ENCODE measurements at places on chromosomes 6 and 20.
A peak's percentile ranks its signal among the peaks of the same experiment; 100 is the strongest.

- H3K4me3 ChIP-seq: no peak overlapping the region
- no peak overlapping the region for H3K27ac ChIP-seq
These were observed 8.0 kb downstream of the TP53RK start for GRCh38 chr20:46681032-46681854.

- H3K4me3 ChIP-seq: no peak overlapping the region
- DNase-seq: no peak
- peaks cover 36% of the 10 kb centered on the region for H3K4me1 ChIP-seq
- H3K27me3 ChIP-seq: peaks cover 3% of the 10 kb centered on the region
- H3K36me3 ChIP-seq: no peaks in the 10 kb centered on the region
These were observed 26.2 kb downstream of the CDYL start for GRCh38 chr6:4802312-4802935.

DNA sequence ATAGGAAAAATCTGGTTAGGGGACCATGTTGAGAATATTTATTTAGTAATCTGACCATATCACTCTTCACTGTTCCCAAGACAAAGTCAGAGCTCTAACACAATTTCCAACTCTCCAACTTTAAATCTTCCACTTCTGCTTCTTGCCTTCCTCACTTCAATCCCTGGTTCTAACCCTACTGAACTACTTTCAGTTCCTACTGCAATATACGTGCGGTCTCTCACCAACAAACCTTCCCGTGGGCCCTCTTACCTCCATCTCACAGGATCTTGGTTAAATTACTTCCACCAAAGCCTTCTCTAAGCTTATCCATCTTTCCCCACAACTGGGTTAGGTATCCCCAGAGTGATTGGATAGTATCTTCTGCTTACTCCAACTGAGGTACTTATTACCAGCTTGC lies 8.0 kb downstream of the EIF2S2 start:
- H3K4me1 ChIP-seq: peaks cover 70% of the 10 kb centered on the region
- peaks cover 65% of the 10 kb centered on the region for H3K36me3 ChIP-seq
- H3K27me3 ChIP-seq: no peaks in the 10 kb centered on the region
- no peak for DNase-seq

- H3K27ac ChIP-seq: no peak overlapping the region
- no peaks in the 10 kb centered on the region for H3K36me3 ChIP-seq
- no peak overlapping the region for H3K4me3 ChIP-seq
- H3K4me1 ChIP-seq: peaks cover 9% of the 10 kb centered on the region
- DNase-seq: no peak
These were observed 20.0 kb upstream of the TMEM14A start for GRCh38 chr6:52650941-52651340.

DNA sequence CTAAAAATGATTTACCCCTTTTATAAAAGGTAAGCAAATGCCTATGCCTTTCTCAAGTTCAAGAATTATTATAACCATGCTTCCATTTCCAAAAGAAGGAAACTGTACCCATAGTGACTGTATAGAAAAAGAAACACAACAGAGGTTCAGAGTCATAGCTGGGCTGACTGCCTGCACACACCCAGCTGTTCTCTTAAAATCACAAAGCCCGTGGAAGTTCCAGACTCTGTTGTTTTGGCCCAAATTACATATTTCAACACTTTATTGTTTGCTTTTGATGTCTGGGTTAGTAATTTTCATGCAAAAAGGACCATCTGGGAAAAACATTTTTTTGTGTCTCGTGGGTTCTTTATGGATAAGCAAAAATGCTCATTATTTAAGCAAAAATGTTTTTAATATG lies 99.2 kb downstream of the LCA5 start:
- no peaks in the 10 kb centered on the region for H3K27me3 ChIP-seq
- H3K27ac ChIP-seq: no peak overlapping the region
- H3K4me1 ChIP-seq: no peaks in the 10 kb centered on the region
- no peak for DNase-seq

DNA sequence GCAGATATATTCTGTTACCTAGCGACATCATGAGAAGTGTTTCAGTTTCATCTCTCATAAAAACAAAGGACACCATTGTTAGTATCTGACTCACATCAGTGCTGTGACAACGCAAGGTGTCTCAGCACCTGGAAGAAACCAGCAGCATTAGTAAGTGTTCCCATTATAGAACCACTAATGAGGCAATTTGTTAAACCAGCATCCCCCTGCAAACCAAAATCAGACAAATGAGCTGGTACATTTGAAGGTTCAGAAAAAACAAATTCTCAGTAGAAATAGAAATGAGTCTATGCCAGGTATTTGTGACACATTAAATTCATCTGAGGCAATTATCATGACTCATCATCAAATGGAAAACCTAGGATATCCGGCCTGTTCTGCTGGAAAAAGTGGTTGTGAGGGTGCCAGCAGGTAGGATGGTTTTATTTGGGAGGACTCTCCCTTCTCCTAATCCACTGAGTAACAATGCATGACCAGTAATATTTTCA lies 151.7 kb downstream of the TMEM200A start:
- H3K4me1 ChIP-seq: peaks cover 67% of the 10 kb centered on the region
- H3K36me3 ChIP-seq: peaks cover 41% of the 10 kb centered on the region
- H3K27ac ChIP-seq: peak overlapping the region; percentile 90
- no peaks in the 10 kb centered on the region for H3K27me3 ChIP-seq

DNA sequence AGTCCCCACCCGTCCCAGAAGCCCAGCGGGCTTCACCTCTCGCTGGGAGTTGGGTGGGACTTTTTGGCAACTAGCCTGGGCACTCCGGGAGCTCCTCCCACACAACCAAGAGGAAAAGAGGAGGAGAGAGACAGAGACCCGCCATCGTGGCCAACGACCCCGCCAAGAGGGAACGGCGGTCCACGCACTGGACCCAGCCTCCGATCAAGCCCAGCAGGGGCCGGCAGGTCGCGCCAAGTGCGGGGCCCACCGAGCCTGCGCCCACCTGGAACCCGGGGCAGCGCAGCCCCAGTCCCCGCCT lies 3.0 kb upstream of the TMEM14C start:
- H3K27me3 ChIP-seq: no peaks in the 10 kb centered on the region
- peaks cover 9% of the 10 kb centered on the region for H3K36me3 ChIP-seq
- H3K4me1 ChIP-seq: peaks cover 47% of the 10 kb centered on the region
- H3K4me3 ChIP-seq: peak overlapping the region; percentile 89
- no peak for DNase-seq

- DNase-seq: peak; percentile 15
- H3K36me3 ChIP-seq: peaks cover 43% of the 10 kb centered on the region
- H3K4me1 ChIP-seq: peaks cover 60% of the 10 kb centered on the region
- H3K27ac ChIP-seq: peak overlapping the region; percentile 94
- peaks cover 6% of the 10 kb centered on the region for H3K27me3 ChIP-seq
- peak overlapping the region; percentile 99 for H3K4me3 ChIP-seq
These were observed 1.4 kb downstream of the FYN start for GRCh38 chr6:111871725-111872400.

DNA sequence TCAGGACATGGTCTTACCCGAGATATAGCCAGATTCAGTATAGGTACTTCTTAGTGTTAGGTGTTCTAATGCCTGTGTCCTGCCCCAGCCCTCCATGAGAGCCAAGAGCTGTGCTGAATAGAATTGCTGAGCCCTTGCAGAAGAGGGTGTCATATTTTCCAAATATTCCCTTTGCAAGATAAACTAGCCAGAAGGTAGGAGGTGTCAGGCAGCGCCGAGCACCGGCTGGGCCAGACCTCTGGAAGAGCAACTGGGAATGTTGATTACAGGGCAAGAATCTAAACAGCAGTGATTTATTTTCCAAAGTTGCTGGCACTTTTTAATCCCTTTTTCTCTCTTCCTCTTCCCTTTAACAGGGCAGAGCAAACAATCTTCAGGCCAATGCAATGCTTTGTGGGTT lies 37.1 kb upstream of the EZR start:
- H3K27ac ChIP-seq: no peak overlapping the region
- H3K27me3 ChIP-seq: peaks cover 2% of the 10 kb centered on the region
- no peak overlapping the region for H3K4me3 ChIP-seq
- peaks cover 2% of the 10 kb centered on the region for H3K36me3 ChIP-seq
- peaks cover 5% of the 10 kb centered on the region for H3K4me1 ChIP-seq

- no peaks in the 10 kb centered on the region for H3K27me3 ChIP-seq
- no peak overlapping the region for H3K4me3 ChIP-seq
- H3K27ac ChIP-seq: no peak overlapping the region
- H3K36me3 ChIP-seq: no peaks in the 10 kb centered on the region
These were observed 400.4 kb downstream of the BTBD3 start for GRCh38 chr20:12318043-12318442.

- no peak overlapping the region for H3K4me3 ChIP-seq
- no peaks in the 10 kb centered on the region for H3K27me3 ChIP-seq
- no peak for DNase-seq
- H3K27ac ChIP-seq: no peak overlapping the region
- no peaks in the 10 kb centered on the region for H3K4me1 ChIP-seq
These were observed 65.5 kb upstream of the QKI start for GRCh38 chr6:163348789-163349680.

DNA sequence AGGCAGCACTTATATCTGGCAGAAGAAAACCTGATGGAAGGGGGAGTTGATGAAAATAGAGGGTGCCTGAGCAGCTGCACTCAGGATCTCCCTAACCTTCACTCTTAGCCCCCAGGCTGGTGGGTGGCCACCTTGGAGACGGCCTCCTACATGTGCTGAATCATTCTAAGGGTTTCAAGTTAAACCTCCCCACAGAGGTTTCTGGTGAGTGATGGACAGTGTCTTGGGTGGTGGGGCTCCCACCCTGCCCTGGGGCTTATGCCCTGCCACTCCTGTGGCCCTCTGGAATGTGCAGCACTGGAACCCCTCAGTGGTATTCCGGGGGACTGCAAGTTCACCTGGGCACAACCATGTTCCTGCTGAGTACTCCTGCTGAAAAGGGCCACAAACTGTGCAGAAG lies 357.2 kb downstream of the CD83 start:
- peaks cover 9% of the 10 kb centered on the region for H3K4me1 ChIP-seq
- H3K27ac ChIP-seq: no peak overlapping the region
- DNase-seq: no peak
- H3K27me3 ChIP-seq: no peaks in the 10 kb centered on the region
- H3K4me3 ChIP-seq: no peak overlapping the region
- no peaks in the 10 kb centered on the region for H3K36me3 ChIP-seq

GRCh38 chr6:139591075-139591865 lies 216.8 kb upstream of the CITED2 start:
- H3K27me3 ChIP-seq: peaks cover 27% of the 10 kb centered on the region
- no peaks in the 10 kb centered on the region for H3K36me3 ChIP-seq
- DNase-seq: no peak
- no peak overlapping the region for H3K27ac ChIP-seq
- H3K4me3 ChIP-seq: no peak overlapping the region

- no peak for DNase-seq
- peaks cover 3% of the 10 kb centered on the region for H3K4me1 ChIP-seq
- no peaks in the 10 kb centered on the region for H3K36me3 ChIP-seq
- peaks cover 10% of the 10 kb centered on the region for H3K27me3 ChIP-seq
- H3K4me3 ChIP-seq: no peak overlapping the region
- no peak overlapping the region for H3K27ac ChIP-seq
These were observed 61.0 kb downstream of the SNAI1 start for GRCh38 chr20:50043573-50044352.

- DNase-seq: no peak
- H3K36me3 ChIP-seq: peaks cover 8% of the 10 kb centered on the region
- H3K27ac ChIP-seq: no peak overlapping the region
- H3K27me3 ChIP-seq: peaks cover 2% of the 10 kb centered on the region
- H3K4me3 ChIP-seq: no peak overlapping the region
These were observed 1.4 kb upstream of the KIFC1 start for GRCh38 chr6:33390173-33390572.

GRCh38 chr20:9099372-9099771 lies 30.5 kb downstream of the PLCB4 start:
- no peaks in the 10 kb centered on the region for H3K4me1 ChIP-seq
- no peak for DNase-seq
- no peaks in the 10 kb centered on the region for H3K27me3 ChIP-seq
- H3K36me3 ChIP-seq: no peaks in the 10 kb centered on the region
- no peak overlapping the region for H3K27ac ChIP-seq

DNA sequence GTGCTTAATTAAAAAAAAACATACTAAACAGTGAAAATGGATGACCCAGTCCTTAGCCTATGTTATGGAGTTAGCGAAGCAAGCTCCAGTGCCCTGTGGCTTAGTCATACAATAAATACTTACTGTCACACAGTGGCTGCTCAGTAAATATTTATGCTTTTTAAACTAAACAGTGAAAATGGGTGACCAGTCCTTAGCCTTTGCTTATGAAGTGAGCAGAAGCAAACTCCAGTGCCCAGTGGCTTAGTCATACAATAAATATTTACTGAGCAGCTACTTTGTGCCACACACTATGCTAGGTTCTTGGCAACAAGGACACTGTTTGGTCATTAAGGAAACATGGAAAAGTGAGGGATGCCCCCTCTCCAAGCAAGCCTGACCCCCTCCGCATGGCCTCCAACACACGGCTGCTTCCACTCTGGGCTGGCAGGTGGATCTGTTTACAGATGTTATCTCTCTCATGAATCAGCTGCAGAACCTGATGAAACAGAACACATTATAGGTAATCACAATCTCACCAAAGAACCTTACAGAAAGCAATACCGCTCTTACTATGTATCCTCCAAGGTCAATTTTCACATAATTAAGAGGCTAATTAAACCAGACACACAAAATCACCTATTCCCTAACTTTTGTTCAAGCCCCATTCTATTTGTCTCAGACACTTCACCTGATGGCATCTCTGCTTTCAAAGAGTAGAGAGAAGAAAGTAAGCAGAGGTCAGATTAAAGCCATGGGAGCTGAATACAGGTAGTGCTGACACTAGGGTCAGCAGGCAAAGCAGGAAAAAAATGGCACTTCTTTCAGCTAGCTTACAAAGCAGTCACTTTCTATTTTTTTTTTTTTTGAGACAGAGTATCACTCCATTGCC lies 27.3 kb downstream of the CDK5RAP1 start:
- no peak for DNase-seq
- H3K36me3 ChIP-seq: peaks cover 45% of the 10 kb centered on the region
- peaks cover 52% of the 10 kb centered on the region for H3K4me1 ChIP-seq
- H3K27me3 ChIP-seq: no peaks in the 10 kb centered on the region
- H3K4me3 ChIP-seq: no peak overlapping the region

- no peaks in the 10 kb centered on the region for H3K36me3 ChIP-seq
- peaks cover 7% of the 10 kb centered on the region for H3K27me3 ChIP-seq
- DNase-seq: no peak
- H3K27ac ChIP-seq: no peak overlapping the region
These were observed 43.0 kb upstream of the GPR31 start for GRCh38 chr6:167200806-167201205.

DNA sequence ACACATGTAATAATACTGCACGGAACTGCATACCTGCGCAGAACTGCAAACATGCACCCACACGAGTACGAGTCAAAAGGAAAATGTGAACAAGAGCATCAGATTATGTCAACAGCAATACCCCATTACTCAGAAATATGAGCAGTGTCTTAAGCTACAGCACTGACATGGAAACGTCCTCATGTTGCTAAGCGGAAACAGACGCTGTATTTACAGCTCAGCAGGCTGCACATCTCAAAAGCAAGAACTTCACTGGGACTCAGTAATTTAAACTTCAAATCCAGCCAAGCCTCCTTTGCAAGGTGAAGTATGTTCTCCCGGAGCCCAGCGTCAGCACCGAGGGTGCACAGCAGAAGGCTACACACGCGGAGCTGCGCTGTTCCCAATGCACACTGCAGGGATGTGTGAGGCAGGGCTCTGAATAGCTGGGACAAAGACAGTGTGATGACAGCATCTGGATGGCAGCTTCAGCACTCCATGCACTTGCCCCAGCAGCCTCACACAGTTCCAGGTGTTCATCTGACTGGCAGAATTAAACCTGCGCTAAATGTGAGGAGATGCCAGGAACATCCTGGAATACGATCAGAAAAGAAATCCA lies 202.8 kb downstream of the WDR27 start:
- no peak overlapping the region for H3K4me3 ChIP-seq
- no peaks in the 10 kb centered on the region for H3K4me1 ChIP-seq

All from activated T-helper 1 cell treated with anti-CD3 and anti-CD28 coated beads, Interleukin-12 subunit alpha, Interleukin-12 subunit beta, Interleukin-2, Interleukin-4 antibody, amounts not matched to agents 30 ng/mL and 10 ng/mL and 1 ng/mL, durations not matched to agents 14 hours and 24 hours and 36 hours (primary cell).